ENCODE measurements at places on chromosomes 1 and 21. TPM values are rescaled to one million over a fixed set of nuclear protein-coding genes. Genes with fewer than 3 reads are reported as not detected.

The IFI44 gene
- total RNA-seq = 4.7 TPM

The C2CD4D gene
- total RNA-seq = not detected

The C1QC gene
- total RNA-seq = not detected

The FCGR3A gene
- not detected for total RNA-seq

The SMCP gene
- total RNA-seq = not detected

The PLPPR4 gene
- total RNA-seq = 4.8 TPM

The DESI2 gene
- total RNA-seq = 49.9 TPM

The CNN3 gene
- 354 TPM for total RNA-seq

The LDLRAD1 gene
- total RNA-seq = not detected

DNA sequence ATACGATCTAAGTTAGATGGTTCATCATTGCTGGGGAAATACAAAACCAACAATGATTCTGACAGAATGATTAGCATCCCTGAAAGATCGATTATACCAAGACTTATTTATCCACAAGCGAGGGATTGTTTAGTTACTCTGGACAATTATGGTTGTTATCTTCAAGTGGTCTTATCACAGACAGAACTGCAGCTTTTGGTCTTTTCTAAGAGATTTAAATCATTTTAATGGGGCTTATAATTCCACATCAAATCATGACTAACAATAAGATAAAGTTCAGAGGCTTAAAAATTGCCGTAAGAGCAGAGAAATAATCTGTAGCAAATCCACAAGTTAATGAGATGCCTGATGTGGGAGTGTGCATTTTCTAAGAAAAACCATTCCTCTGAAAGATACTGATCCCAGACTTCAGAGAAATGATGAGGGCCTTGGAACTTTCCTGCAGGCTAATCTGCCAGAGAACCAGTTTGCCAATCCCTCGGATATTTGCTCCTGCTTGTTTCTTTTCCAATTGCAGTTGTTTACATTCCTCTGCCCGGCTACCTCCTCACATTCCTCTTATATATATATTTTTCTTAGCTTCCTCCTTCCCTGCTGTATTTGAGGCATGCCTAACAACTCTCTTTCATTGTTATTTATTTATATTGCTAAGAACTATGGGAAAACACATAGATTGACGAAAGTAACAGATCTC, 134.8 kb downstream of the BACH1 start:
- peak; percentile 67 for DNase-seq

DNA sequence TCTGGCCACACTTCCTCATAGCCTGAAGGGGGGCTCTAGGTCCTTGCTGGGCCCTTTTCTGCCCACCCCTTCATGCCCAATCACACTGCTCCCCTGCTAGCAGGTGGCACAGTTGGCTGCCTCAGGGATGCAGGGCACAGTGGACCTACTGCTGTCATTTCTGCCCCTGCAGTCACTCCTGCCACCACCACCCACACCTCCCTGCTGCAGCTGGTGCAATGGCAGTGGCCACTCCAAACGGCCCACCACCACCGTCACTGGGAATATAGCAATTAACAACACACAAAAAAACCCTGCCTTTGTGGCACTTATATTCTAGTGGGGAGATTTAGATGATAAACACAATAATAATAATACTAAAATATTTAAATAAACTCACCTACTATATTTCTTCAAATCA, 162.4 kb upstream of the DUSP10 start:
- DNase-seq = no peak

DNA sequence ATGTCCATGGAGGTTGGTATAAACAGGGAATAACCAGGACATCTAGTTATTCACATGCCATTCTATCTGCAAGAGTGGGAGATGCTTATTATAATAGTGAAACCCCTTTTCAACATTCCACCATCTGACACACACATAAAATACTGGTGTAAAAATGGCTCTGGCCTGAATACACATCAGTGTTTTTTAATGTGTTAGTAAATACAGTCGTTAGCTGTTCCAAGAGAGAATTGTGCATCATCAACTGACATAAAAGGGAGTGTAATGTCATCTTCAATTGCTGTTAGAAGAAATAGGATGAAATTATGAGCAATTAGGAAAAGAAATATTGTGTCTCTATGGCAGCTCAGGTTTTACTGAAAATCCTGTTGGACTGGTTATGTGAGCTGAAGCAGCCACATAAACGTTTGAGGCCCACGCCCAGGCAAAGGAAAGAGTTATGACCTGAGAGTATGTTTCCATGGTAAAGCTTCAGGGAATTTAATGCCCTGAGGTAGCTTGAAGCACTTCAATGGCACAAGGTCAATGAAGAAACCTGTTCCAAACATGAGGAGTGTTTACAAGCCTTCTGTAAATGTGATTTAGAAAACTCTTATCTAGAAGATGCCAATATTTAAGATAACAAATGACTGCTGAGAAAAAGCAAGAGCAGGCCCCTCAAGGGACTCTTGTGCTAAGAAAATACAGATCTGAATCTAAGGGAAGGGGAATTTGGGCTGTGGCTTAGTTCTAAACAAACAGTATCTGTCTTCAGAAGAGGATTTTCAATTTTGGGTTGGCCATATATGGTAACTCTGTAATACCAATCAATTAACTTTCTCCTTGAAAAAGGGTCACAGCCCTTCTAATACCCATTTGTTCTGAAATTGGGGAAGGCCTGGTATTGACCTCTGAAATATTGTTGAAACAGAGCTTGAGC, 384.3 kb downstream of the SEC16B start:
- DNase-seq = no peak

DNA sequence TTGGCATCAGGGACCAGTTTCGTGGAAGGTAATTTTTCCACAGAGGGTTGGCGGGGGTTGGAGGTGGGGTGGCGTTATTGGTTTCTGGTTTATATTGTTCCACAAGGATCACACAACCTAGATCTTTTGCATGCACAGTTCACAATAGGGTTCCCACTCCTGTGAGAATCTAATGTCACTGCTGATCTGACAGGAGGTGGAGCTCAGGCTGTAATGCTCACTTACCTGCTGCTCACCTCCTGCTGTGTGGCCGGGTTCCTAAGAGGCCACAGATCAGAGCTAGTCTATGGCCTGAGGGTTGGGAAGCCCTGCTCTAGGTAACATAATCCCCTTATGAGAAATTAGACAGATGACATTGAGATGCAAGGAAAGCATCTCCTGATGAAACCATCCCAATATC, 12.6 kb downstream of the GBP5 start:
- no peak for DNase-seq

- DNase-seq = peak; percentile 73
Measured at GRCh38 chr1:6794164-6794563, 8.9 kb downstream of the CAMTA1 start.

DNA sequence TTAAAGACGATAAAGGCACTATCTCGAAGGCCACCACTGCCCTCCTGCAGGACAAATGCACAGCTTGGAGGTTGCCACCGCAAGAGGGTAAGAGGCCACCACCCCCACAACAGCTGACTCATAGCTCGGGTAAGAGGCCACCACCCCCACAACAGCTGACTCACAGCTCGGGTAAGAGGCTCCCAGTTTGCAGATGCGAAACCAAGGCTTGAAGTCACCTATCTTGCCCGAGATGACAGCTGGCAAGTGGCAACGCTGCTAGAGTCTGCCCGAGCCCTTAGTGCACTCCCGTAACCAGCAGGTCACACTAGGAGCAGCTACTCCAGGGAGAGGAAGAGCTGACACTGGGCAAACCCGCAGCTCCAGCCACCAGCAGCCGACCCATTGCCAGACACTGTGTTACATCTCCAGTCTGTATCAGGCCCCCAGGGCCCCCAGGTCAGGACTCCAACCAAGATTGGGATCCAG, 17.1 kb upstream of the SPSB1 start:
- DNase-seq = peak; percentile 91

- DNase-seq = no peak
Measured at GRCh38 chr1:233665575-233666270, 51.8 kb downstream of the KCNK1 start.

DNA sequence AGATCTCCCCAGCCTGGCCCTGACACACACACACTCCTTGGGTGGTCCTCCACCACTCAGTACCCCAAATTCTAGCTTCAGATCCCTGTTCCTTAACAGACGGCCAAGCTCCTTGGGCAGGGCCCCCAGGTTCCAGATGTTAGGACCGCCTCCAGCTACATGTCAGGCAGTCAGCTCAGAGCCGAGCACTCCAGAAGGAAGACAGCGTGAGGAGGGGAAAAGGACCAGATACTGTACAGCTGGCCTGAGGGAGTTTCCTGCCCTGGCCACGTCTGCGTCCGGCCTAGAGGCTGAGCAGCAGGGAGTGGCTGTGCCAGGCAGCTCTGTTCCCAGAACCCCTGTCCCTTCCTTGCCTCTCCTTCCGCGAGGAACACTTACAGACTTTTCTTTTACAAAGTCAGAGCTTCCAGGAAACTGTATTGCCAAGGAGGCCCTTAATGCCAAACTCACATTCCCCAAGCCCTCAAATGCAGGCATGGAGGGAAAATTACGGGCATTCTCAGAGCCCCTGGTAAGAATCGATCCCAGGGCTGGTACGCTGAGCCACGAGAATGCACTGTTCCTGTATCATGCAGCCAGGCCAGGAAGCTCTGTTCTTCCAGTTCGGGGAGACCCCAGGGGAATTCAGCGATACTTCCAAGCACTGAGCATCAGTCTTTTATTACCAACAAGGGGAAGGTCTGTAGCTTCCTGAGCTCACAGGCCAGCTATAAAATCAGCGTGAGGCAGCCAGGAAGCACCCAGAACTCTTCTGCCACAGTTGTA, 45.2 kb upstream of the CNTN2 start:
- peak; percentile 25 for DNase-seq

All from fibroblast of villous mesenchyme (primary cell).